ENCODE measurements at places on chromosomes 2 and 18. TPM values are rescaled to one million over a fixed set of nuclear protein-coding genes. Genes with fewer than 3 reads are reported as not detected.

C2orf92 gene
- 20.4 TPM for total RNA-seq

PFN4 gene
- total RNA-seq, result not detected

EML6 gene
- total RNA-seq, result 0.59 TPM

CYP26B1 gene
- not detected for total RNA-seq

CXCR2 gene
- total RNA-seq, result not detected

DAW1 gene
- not detected for total RNA-seq

SCG2 gene
- total RNA-seq, result not detected

DAPL1 gene
- total RNA-seq, result not detected

DES gene
- total RNA-seq, result not detected

AMER3 gene
- total RNA-seq, result not detected

HOXD10 gene
- total RNA-seq, result not detected

AFF3 gene
- 10.1 TPM for total RNA-seq

GALNT14 gene
- not detected for total RNA-seq

PIEZO2 gene
- total RNA-seq, result not detected

ANKRD23 gene
- 16.4 TPM for total RNA-seq

Data from CD4-positive, CD25-positive, alpha-beta regulatory T cell (primary cell).